ENCODE measurements at places on chromosomes 6 and 20.

DNA sequence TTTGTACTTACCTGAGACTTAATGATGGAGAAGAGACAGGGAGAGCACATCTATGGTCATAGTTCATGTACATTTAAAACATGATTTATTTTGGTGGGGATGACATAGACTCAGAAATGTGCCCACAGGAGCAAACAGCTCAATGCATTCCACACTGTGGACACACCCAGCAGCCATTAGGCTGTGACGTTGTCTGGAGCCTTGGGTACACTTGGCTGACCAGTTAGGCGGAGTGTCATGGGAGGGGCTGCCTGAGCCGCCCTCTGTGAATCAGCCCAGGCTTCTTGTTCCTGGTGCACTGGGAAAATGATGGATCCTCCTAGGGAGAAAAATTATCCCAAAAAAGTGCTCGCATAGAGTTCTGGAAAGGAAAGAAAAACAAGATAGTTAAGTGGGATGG lies 231.0 kb upstream of the GMDS start:
- no peak for DNase-seq

GRCh38 chr6:54284161-54284860 lies 23.9 kb upstream of the TINAG start:
- DNase-seq = no peak

- no peak for DNase-seq
Measured at GRCh38 chr6:88381289-88381642, 215.1 kb upstream of the CNR1 start.

GRCh38 chr20:5569021-5569420 lies 181.2 kb upstream of the SHLD1 start:
- DNase-seq = no peak

GRCh38 chr6:51468704-51469103 lies 618.7 kb downstream of the PKHD1 start:
- DNase-seq = no peak

GRCh38 chr6:167826896-167827582 lies at the start of gene AFDN:
Gene AFDN, plus strand, starts transcription at chr6:167826911. Its CDS starts 222 bp downstream, at chr6:167827133.
- DNase-seq = peak; percentile 74

DNA sequence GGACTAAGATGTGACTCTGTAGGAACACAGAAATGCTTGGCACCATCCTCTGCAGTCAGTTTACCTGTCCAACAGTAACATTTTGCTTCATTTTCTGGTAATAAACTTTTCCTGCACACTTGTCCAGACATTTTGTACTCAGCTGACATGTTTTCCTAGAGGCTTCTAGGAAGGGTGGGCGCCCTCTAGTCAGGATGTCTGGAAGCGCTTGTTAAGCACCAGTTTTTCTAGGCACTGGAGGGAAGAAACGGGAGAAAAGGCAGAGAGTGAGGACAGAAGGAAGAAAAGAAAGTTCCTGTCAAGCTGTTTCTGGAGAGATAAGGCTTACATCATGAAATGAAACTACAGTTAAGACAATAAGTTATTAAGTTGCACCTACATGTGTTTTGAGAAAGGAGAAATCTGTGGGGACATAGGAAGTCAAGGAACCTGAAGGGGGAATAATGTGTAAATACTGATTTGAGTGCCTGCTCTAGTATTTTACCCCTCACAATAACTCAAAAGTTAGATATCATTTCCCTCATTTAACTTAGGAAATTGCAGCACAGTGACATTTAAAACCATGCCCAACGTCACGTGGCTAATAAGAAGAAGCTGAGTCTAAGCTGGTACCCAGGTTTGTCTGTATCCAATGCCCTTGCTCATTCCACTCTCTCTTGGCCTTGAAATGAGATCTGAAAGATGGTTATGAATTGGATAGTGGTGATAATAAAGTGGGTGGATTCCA lies 42.7 kb upstream of the TNFRSF21 start:
- DNase-seq = no peak

GRCh38 chr6:36735110-36736071 lies 37.8 kb downstream of the RAB44 start:
- DNase-seq = peak; percentile 83

DNA sequence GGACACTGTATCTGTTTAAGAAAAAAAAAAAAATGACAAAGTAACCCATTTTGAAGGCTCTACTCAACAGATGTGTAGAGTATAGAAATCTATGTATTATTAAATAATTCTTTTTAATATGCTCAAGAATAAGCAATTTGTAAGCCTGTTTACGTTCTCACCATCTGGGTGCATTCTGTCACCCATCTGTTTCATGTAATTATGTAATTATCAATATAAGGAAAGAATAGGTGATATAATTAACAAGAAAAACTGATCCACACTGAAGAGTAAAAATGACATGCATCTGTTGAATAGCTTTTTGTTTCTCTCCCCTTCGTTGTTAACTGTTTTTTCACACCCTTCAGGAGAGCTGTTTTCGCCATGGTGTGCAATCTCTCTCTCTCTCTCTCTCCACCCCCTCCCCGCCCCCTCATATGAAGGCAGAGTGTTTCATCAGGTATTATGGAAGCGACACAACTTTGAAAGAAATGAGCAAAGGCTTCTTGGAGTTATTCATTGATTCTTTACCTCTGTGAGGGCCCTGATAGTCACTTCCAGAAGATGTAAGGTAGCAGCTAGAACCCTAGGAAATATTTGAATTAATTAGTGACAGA lies 154.3 kb upstream of the INSM1 start:
- no peak for DNase-seq

GRCh38 chr6:99151634-99152346 lies 197.7 kb downstream of the FAXC start:
- DNase-seq = peak; percentile 67

DNA sequence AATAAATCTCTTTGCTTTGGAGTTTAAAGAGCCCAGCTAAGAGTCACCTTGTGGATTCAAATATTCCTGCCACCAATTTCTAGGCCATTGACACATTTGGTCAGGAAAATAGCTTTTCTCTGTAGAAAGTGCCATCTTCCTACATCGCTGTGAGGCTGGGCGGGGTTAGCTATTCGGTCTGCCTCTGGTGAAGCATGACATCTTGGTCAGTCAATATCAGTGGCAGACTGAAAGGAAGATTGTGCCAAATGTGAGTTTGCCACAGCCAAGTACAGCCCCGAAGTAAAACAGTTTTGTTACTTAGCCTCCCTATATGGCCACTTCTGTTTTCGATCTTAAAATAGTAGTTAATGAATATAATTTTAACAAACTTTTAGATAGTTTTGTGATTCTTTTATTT lies 65.5 kb upstream of the FABP7 start:
- no peak for DNase-seq

DNA sequence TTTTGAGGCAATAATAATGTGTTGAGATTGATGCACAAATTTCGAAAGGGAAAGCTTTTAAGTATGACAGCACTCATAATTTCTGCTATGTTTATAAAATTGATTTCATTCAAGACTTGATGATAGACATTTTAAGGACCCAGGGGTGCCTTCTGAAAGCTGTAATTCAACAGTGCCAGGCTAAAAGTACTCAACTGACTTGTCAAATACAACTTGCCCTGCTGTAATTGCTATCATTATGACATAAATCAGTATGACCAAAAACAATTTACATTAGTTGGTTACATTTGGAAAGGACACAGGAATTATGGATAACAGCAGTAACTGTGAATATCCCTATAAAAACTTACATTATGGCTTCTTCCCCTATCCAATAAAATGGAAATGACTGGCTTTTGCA lies 178.9 kb downstream of the MMUT start:
- DNase-seq = no peak

DNA sequence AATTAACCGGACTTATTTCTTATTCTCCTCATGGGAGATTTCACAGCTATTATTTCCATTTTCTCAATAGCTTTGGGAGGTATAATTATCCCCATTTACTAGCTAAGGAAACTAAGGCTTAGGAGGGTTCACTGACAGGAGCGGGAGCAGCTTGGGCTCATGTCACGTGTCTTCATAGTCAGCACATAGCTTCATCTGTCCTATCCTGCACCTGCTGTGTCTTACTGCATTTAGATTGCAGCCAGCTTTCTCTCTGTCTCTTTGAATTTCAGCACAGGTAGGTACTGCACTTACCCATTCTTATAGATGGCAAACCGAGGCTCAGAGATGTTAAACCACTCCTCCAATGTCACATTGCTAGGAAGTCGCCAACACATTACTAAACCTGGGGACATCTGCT lies 839.9 kb downstream of the MAFB start:
- no peak for DNase-seq

GRCh38 chr6:10963113-10963512 lies 76.3 kb downstream of the SYCP2L start:
- DNase-seq = no peak

GRCh38 chr6:160461641-160462040 lies 113.5 kb downstream of the SLC22A3 start:
- DNase-seq = no peak

DNA sequence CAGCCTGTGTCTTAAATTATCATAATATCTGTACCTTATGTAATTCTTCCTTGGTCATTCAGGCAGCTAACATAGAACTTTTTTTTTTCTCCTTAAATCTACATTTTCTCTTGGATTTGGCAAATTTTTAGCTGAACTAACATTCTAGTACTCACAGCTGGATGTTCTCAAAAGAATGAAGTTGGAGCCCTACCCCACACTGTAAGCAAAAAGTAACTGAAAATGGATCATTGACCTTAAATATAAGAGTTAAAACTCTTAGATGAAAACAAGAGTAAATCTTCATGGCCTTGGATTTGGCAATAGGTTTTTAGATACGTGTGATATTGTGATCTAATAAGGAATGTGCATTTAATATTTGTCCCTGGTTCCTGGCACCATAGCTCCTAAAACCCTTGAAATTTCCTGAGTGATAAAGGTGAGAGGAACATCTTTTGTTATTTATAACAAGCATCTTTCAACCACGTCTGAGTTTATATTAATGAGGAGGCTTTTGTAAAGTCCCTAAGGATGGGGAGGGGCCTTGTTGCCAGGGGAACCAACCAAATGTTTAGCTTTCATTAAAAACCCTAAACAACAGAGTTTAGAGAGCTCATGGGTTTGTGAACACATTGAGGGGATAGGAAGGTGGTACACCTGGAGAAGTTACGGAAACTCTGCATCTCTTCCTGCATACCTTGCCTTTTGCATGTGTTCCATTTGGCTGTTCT lies 106.1 kb upstream of the ADGRF4 start:
- no peak for DNase-seq

- DNase-seq = no peak
Measured at GRCh38 chr6:102742754-102743356, 1349.3 kb downstream of the GRIK2 start.

DNA sequence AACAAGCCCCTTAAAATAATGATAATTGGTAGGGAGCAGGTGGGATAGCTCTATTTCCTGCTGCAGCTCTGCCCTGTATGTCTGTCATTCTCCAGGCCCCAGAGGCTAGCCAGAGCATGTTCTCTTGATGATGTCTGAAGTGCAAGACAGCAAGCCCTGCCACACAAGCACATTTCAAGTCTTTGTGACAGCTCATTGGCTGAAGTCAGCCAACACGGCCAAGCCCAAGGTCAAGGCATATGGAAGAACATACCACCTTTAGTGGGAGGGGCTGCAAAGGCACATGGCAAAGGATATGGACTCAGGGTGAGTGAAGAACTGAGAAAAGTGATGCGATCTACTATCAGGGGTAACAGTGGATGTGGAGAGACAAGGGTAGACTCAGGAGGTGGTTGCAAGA lies 116.1 kb downstream of the PRND start:
- DNase-seq = no peak

DNA sequence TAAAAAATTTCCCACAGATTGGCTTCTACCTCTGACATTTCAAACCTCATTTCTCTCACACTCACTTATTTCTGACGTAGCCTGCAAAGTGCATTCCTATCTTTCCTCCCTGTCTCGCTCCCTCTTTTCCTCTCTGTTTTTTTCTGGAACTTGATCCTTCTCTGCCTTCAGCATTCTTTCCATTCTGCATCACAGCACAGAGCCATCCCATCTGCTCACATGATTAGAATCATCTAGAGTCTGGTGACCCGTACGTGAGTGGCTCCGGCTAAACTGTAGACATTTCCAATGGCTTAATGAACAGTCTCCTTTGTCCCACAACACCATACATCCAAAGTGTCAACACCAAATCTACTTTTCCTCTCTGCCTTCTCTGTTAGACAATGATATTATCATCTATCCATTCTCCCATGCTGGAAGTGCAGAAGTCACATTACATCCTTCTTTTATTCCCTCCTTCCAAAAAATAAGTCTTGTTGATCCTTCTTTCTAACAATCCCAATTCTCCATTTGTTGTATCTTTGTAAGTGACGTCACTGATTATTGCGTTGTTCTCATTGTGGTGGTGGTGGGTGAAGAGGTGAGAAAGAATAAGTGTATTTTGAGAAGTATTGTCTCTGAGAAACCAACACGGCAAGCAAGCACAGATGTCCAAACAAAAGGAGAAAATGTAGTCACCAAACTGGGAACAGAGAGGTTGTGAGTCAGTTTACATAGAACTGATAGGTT lies 41.6 kb downstream of the OPRM1 start:
- no peak for DNase-seq

DNA sequence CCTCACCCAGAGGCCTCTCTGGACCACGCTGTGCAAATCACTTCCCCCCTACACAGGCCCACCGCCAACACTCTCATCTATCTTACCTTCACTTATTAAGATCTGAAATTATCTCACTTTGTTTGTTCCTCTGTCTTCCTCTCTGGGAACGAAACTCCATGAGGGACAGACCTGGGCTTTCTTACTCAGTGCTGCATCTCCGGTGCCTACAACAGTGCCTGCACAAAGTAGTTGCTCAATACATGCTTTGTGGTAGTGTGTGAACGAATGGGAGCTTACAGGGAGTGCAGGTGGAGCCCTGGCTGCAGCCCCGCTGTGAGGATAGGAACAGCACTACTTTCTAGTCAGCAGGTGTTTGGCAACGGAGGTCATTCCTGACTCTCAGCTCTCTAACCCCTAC lies 5.3 kb downstream of the CASS4 start:
- no peak for DNase-seq

GRCh38 chr6:71446470-71446869 lies 157.9 kb downstream of the OGFRL1 start:
- DNase-seq = no peak

GRCh38 chr20:61515922-61516321 lies 263.9 kb downstream of the CDH4 start:
- DNase-seq = no peak

DNA sequence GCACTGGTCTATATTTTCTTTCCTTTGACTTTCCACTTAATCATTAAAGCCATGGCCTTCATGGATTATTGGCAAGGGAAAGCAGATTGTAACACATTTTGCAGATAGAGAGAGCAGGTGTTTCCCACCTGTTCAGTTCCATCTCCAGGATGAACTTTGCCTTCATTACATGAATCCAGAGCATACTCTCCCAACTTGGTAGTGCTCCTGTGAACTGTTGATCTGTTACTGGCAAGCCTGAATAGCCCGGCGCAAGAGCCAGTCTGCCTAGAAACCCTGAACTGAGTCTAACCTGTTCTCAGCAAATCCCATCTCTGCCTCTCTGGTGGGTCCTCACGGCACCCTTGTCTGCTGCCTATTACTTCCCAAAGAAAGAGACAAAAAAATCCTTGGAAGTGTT lies 210.3 kb downstream of the PLCB1 start:
- no peak for DNase-seq

GRCh38 chr6:73655341-73655917 lies 1.6 kb upstream of the SLC17A5 start:
- DNase-seq = no peak

- DNase-seq = no peak
Measured at GRCh38 chr20:60497298-60498035, 539.2 kb downstream of the CDH26 start.

- DNase-seq = no peak
Measured at GRCh38 chr20:36179170-36179945, 24.8 kb downstream of the EPB41L1 start.

All from upper lobe of right lung (tissue), 1 donor.